Glomerular endothelial cell (primary cell): ENCODE measurements at places on chromosomes 4 and X. TPM values are rescaled to one million over a fixed set of nuclear protein-coding genes. Genes with fewer than 3 reads are reported as not detected.

DNA sequence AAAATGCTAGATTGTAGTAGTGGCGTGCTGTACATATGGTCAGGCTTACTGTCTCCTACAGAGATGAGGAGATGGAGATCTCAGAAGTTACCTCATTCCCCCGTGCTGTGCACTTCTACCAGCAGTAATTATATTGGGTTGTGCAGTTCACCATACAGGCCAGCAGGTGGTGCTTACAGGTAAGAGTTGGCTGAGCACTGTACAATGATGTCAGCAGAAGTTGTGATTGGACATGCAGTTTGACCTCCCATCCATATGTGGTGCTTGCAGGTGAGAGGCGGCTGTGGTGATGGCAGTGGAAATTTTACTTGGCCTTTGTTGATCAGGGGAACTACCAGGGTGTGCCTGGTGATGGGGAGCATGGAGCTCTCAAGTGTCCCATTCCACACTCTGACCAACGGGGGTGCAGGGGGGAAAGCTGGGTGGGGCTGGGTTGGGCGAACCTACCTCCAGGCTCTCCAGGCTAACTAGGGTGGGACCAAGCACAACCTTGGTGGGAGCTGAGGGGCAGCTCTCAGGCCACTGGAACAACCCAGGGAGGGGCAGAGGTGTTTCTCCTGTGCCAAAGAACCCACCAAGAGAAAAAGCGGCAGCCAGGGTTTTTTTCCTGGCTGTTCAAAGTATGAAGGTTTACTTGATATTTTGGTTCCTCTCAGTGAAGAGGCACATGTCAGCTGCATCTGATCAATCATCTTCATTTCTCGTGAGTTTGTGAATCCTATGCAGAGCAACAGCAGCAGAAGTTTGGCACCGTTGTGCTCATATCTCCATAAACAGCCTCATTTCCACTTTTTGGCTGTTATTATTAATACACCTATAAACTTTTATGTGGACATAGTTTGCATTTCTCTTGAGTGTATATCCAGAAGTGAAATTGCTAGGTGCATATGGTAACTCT lies 73.8 kb upstream of the FREM3 start:
- DNase-seq = peak; percentile 10

- DNase-seq = no peak
These were observed 169.4 kb downstream of the MID1 start for GRCh38 chrX:10450959-10451355.

GRCh38 chr4:183906489-183906738 lies 1.3 kb downstream of the STOX2 start:
- DNase-seq = no peak

Gene ENOPH1
- 28.8 and 36.1 TPM in 2 replicates for total RNA-seq

Gene BDH2
- total RNA-seq = 35.7 and 42.6 TPM in 2 replicates

Gene MAOB
- 0.12 and 0.19 TPM in 2 replicates for total RNA-seq

GRCh38 chrX:149267878-149268813 lies 237.0 kb downstream of the IDS start:
- no peak for DNase-seq

GRCh38 chr4:2534904-2535375 lies 1.5 kb upstream of the FAM193A start:
- DNase-seq = no peak

- no peak for DNase-seq
These were observed 51.3 kb upstream of the MAP3K15 start for GRCh38 chrX:19566359-19567222.

DNA sequence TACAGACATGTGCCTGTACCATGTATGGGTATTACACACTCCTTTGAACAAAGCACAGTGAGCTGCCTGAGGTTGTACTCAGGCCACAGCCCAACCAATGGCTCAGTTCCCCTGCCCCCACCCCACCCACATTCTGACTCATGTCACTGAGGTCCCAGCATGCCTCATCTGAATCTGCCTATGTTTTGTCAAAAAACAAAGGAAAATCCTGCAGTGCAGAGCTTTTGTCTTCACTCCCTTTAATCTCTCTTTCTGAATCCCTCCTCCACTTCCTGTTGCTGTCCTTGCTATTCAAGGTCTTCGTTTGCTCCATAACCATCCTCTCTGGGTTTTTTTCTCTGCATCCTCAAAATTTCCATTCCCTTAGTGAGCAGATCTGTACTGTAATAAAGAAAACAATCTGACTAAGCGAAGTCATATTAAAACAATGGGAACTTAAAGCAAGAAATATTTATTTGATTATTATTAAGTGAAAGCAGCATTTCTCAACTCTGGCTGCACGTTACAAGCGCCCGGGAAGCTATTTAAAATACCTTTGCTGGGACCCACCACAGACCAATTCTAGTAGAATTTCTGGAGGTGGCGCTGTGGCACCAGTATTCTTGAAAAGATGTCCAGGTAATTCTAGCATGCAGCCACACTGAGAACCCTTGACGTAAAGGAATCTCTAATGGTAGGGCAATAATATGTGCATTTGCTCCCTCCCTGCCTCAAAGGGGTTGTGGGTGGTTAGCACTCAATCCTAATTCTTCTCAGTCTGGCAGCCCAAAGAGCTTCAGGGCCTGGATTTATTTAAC lies 8.7 kb downstream of the GUCY2F start:
- DNase-seq = no peak

Gene F11
- not detected in 2 replicates for total RNA-seq

GRCh38 chrX:151363316-151363715 lies 33.7 kb upstream of the VMA21 start:
- no peak for DNase-seq

GRCh38 chr4:27790911-27791310 lies 930.3 kb downstream of the STIM2 start:
- no peak for DNase-seq

Gene ADH6
- not detected in 2 replicates for total RNA-seq

- DNase-seq = no peak
These were observed 147.1 kb downstream of the NAA11 start for GRCh38 chr4:79178760-79179159.

- no peak for DNase-seq
These were observed 12.2 kb upstream of the PRDM8 start for GRCh38 chr4:80184825-80185756.

Gene LPAR4
- total RNA-seq = 0.12 and 0.15 TPM in 2 replicates
